Renal cortical epithelial cell (primary cell): ENCODE measurements at places on chromosomes 7 and 10. TPM values are rescaled to one million over a fixed set of nuclear protein-coding genes. Genes with fewer than 3 reads are reported as not detected.

The LFNG gene
- total RNA-seq, result 79.8 and 84.0 TPM in 2 replicates

DNA sequence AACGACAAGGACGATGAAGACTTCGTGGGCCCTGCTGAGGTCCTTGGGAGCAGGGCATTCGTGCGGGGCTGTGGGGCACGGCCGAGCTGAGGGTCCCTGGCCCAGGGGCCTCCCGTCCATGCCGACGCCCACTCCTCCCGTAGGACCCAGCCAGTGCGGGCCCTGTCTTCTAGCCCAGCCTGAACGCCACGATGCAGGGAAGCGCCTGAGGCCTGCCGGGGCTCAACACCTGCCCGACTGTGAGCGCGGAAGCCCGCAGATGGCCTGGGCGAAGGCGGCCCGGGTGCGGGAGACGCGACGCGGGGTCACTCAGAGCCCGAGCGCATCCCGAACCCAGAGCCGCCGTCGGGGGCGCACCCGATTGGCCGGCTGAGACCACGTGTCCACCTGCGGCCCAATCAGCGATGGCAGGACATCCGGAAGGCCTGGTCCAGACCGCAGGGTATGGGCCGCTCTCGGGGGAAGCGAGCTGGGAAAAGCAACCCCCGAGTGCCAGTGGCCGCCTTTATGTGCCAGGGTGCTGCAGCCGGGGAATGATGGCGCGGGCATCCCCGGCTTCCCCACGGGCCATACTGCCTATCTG lies 151.0 kb downstream of the NRF1 start:
- no peak for DNase-seq

DNA sequence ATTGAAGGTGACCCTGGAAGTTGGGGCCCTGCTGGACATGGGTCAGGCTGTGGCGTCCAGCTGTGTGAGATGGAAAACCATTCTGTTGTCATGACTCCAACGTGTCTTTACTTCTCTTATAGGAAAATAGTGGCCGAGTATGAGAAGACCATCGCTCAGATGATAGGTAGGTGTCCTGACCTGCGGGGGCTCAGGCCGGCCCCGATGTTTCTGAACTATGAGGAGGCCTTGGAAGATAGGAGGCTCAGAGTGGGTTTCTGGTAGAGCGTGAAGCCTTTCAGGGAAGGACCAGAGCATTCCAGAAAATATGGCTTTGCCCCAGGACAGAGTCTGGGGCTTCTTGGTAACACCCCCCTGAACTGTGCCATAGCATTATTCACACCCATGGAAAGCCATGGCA lies 29.3 kb upstream of the BTBD16 start:
- DNase-seq, result no peak

DNA sequence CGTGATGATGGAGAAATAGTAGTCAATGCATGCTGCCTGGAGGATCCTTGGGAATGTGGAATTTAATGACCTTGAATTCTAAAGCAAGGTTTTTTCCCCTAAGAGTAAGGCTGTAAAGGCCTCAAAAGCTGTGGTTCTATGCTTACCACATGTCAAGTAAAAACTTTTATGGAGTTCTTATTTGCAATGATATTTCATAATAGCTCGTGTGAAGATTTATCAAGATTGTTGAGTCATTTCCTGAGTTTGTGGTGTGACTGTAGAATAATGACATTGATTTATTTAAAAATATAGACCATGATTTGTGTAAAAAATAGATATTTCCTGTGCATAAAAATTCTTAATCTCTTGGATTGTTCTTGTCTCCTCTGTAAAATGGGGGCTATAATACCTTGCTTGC lies 67.5 kb upstream of the SORCS1 start:
- DNase-seq, result no peak

DNA sequence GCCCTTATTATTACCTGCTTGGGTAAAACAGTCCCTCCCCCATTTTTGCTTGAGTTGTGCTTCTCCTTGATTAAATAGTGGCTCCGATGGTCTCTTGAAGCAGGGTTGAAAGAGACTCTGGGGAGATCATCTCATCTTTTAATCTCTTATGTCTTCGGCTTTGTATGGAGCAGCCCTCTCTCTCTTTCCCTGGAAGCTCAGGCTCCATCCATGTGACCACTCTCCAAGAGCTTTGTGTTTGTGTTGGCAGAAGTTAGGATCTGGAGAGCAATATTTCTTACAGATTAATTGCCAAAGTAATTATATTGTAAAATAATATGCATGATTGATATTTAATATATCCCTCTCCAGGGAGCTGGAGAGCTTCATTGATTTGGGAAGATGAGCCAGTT lies 76.9 kb downstream of the LRRC4 start:
- DNase-seq, result no peak

DNA sequence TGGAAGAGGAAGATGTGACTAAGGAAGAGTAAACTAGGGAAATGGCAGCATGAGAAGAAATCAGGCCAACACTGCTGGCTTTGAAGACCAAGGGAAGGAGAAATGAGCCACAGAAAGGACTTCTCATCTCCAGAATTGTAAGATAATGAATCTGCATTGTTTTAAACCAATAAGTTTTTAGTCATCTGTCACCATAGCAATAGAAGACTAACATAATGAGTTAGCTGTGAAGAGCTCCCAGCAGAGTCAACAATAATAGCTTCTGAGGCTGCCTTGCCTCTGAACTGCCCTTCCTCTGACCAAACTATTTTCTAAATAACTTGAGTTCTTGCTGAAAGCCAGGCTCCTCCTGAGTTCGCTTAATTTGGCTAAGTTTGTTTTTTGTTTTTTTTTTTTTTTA lies 103.6 kb downstream of the CACNA2D1 start:
- peak; percentile 4 for DNase-seq

The ADIRF gene
- 49.3 TPM in 1 of 2 replicates, not detected in the other for total RNA-seq

DNA sequence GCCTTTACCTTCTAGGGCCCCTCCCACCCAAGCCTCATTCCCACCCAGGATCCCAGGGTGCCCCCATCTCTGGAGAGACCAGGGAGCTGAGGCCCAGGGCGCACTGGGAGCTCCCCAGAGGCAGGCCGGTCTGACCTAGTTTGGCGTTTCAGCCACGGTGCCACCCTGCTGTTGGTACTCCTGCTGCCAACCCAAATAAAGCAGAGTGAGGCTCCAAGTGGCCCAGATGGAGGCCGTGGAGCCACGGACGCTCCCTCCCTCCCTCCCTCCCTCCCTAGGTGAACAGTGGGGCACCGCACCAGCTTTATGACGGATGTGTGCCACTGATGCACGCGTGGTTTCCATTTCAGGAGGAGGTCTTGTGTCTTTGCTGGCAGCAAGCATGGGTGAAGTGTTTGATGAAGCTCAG lies 1.8 kb downstream of the INPP5A start:
- no peak for DNase-seq

DNA sequence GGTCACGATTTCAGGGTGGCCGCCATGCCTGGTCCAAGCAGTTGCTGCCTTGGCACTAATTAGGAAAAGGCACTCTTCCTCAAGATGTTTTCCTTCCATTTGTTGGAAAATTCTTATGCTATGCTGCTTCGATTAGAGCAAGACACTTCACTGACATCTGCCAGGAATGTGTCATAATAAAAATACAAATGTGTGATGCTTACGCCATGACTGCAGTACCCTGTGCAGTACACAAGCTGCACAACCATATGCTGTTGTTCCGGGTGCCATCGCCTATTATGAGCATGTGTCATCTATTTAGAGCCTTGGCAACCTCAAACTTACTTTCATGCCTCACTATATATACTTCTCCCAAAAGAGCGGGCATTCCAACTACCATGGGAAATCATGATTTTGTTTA lies 14.9 kb upstream of the MPP7 start:
- DNase-seq, result no peak
